Thoracic aorta (tissue), 2 donors: ENCODE measurements at places on chromosomes 2 and 18. TPM values are rescaled to one million over a fixed set of nuclear protein-coding genes. Genes with fewer than 3 reads are reported as not detected.

DIPK1C gene
- not detected for total RNA-seq

RNU2-63P gene
- total RNA-seq = not detected

POTEC gene
- not detected for total RNA-seq

RAD51AP2 gene
- not detected for total RNA-seq

CYBRD1 gene
- 453 TPM for total RNA-seq

NT5DC4 gene
- not detected for total RNA-seq

PAX3 gene
- total RNA-seq = not detected
